ENCODE measurements at places on chromosomes 16 and 17.

GRCh38 chr17:82019690-82020571 is 2.7 kb downstream of the CENPX start:
- DNase-seq: no peak

DNA sequence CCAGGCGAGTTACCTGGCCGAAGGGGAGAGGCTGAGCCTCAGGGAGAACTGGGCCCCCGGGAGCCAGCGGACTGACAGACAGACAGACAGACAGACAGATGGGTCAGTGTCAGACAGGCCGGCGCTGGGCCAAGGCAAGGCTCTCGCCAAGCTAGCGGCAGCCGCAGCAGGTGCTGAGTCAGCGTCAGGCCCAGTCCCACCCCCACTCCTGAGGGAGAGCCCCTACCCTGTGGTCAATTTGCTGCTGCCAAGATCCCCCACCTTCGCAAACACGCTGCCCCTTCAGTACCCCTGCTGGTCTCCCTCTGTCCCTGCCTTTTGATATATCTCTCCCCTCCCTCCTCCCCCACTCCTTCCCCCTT is 1.5 kb downstream of the FGF11 start:
- DNase-seq: peak; percentile 39

- DNase-seq: no peak
Measured at GRCh38 chr17:50557630-50558029, 2.9 kb upstream of the CACNA1G start.

DNA sequence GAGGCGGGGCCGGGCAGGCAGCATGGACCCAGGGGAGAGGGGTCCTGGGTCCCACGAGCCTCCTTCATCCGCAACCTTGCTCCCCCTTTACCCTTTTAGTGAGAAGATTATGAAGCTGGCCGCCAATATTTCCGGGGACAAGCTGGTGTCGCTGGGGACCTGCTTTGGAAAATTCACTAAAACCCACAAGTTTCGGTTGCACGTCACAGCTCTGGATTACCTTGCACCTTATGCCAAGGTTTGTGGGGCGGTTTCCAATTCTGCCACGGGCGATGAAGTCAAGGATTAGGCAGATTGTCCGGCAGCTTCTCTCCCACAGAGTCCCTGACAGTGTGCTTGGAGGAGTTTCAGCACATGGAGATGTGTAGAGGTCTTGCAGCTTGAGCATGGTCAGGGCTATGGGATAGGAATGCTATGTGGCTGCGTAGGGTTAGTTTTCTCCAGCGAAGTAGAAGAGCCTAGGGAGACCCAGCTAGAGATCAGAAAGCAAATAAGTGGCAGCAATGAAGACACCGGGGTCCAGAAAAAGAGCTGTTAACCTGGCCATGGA is 598 bp downstream of the NIP7 start:
- DNase-seq: peak; percentile 42

- no peak for DNase-seq
Measured at GRCh38 chr16:17380613-17381012, 90.1 kb downstream of the XYLT1 start.

DNA sequence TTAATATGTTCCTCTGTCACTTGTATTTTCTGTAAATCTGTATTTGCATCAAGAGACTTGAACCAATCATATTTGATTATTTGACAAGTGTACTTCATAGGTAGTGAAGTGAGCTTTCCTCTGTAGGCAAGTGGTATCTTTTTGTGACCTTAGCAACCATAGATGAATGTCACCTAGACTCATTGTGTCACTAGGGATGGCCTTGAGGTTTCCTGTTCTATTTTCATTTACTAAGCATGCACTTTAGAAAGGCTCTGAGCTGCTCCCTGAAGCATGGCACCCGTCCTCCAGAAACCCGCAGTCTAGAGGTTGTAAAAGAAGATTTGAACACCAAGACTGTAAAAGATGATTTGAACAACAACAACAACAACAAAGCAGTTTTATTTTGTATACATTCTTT is 151.7 kb downstream of the PRKCB start:
- no peak for DNase-seq

DNA sequence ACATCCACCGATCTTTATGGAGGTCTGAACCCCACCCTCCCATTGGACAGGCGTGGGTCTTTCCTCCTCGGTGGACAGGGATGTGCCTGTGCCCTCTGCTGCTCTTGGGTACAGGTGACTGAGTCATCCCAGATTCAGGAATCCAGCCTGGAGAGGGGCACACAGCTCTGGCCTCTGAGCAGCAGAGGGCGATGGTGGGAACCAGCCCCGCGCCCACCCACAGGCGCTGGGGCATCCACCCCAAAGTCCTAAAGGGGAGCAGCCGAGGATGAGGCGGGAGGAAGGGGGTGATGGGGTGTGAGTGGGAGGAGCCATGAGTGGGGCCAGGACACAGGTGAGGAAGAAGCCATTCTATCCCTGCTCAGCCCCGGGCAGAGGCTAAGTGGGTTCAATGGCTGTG is 35.0 kb downstream of the ENGASE start:
- no peak for DNase-seq
